Stimulated activated CD8-positive, alpha-beta memory T cell treated with anti-CD3 and anti-CD28 coated beads, Interleukin-7, amount 100 ng/mL, for 1 hour (primary cell): ENCODE measurements at places on chromosomes 6 and 20.

GRCh38 chr6:14757418-14757817 is 488.5 kb upstream of the JARID2 start:
- no peak for DNase-seq

DNA sequence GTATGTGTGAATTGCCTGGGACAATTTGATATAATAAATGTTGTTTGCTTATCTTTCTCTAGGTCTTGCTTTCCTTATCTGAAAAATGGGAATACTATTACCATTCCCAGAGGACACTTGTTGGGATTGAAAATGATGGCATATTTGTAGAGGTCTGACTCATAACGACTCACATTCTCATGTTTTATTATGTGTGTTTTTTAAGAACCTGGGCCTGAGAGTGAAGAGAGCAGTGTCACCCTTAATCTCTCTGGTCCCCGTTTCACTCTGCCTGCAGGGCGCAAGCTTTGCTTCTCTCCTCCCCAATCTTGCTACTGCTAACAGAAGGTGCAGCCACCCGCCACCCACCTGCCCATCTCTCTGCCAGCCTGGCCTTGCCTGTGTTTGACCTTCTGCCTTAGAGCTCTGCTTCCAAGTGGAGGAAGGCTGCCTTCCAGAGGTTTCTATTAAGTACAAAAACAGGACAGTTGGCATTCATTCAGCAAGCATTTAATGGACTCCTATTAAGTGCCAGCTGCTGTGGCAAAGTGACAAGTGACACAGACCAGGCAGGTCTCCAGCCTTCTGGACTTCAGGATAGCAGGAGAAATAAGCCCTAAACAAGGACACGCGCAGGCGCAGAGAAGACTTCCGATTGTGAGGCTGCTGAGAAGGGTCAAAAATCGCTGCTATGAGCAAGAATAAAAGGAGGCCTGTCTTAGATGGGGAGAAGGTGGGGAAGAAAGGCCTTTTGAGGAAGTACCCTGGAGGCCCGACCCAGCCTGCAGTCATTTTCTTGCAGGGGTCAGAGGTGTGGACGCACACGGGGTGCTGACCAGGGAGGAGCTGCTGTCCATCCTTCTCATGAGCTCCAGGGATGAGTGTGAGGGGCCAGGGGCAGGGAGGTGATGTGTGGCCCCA is 112.5 kb downstream of the JPH2 start:
- DNase-seq, result no peak

DNA sequence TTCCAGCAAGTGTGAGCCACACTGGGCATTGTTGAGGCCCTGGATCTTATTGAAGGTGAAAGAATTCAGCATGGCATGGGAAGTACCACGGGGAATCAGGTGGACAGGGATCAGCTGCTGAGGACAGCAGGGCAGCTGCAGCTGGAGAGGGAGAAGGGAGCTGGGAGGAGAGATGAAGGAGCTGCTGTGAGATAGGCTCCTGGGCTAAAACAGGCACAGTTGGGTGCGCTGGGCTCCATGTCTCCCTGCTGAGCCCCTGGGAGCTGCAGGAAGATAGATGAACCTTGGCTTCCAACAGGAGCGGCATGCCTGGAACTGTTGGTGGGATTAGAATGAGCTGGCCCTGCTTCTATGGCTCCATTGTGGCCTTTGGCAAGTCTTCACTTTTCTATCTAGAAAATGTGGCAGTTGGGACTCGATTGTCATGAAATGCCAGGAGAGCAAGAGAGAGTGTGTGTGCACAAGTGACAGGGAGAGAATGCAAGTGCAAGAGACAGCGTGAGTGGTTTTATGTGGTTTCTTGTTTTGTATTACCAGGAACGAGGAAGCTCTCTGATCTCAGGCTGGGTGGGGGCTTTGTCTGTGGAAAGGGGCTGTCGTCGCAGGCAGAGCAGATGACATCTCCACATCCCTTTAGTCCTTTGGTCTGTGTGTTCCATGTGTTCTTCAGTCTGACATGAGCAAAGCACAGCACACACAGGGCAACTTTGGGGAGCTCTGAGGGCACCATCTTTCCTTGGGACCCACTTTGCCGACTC is 20.4 kb downstream of the SNPH start:
- no peak for DNase-seq

DNA sequence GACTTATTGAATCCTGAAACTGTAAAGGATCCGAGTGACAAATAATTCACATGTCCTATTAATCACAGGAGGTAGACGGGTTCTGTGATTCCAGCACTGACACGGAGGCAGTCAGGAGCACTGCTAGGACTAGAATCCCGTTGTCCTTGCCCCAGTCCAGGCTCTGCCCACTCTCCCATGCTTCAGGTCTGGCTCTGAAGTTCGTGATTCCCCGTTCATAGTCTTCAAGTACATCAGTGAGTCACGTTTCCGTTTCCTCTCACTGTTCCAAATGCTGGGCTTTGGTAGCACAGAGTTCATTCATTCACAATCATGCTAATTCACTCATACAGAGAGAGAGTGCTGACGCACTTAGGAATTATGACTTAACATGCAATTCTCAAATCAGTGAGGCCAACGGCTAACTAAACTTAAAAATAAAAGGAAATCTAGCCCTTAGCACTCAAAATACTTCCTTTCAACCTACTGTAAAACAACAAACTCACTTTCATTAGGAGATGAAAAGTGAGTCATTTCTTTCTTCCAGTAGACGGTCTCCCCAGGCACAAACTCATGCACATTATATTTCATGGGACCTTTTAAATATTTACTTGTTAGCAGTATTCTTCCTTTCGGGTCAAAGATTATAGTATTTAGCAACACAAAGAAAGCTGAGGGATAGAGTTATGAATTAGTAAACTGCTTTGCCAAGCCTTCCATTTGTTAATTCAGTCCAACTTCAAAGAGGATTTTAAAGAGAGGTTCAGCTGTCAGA is 94.0 kb upstream of the NHSL1 start:
- DNase-seq, result no peak

DNA sequence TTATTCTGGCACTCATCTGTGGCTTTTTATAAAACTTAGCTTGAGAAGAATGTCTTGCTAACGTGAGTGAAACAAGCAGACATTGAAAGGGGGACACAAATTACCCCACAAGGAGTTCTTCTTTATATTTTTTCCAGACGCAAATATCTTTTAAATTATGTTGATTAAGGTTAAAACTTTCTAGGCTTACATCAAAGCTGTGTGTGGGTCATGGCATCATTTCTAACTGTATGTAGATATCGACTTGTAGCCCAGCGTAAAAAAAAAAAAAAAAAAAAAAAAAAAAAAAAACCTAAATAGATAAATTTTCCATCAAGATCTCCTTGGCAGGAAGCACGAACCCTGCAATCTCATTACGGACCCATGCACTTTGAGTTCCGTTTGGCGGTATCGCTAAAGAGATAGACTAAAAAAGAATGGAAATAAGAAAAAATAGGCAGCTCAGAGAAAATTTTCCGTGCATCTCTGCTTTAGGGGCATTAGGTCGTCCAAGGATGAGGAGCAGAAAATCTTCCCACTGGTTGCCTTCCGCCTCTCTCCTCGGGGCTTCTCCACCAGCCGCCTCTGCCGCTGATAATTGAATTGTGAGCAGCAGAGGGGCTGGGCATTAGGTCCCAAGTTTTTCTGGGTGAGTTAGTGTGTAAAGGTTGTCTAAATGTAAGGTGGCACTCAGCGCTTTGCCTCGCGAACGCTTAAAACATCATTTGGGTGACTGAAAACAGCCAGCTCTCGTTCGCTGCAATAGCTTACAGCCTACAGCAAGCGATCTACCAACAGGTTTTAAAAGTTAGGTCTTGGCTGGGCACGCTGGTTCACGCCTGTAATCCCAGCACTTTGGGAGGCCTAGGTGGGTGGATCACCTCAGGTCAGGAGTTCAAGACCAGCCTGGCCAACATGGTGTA is 194.0 kb downstream of the TRIM27 start:
- DNase-seq, result no peak

GRCh38 chr20:24164360-24164759 is 175.8 kb upstream of the GGTLC1 start:
- DNase-seq, result no peak

DNA sequence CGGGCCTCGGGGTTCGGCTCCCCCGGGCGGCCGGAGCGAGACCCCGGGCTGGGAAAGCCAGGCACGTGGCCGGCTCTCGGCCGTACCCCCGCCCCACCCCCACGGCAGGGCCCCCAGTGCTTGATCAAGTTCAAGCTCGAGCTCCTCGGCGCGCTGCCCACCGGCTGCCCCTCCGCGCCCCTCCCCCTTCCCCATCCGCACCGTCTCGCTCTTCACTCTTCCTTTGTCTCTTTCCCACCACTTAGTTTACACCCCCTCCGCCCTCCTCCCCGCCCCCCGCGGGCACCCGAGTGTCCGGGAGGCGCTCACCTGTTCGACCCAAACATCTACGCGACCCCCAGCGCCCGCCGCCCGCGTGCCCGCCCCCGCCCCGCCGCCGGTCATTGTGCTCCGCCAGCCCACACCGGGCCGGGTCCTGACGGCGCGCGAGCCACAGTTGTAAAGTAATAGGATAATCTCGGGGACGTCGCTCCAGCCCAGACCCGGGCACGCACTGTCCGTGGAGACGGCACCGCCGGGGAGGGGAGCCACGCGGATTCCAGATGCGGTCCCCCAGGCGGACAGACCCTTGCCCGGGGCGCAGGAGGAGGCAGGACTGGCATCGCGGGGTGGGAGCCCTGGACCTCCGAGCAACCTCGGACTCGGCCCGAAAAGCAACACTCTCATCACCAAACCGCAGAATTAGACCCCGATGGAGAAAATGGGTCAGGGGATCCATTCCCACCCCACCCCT is 100.7 kb downstream of the NOL4L start:
- no peak for DNase-seq

DNA sequence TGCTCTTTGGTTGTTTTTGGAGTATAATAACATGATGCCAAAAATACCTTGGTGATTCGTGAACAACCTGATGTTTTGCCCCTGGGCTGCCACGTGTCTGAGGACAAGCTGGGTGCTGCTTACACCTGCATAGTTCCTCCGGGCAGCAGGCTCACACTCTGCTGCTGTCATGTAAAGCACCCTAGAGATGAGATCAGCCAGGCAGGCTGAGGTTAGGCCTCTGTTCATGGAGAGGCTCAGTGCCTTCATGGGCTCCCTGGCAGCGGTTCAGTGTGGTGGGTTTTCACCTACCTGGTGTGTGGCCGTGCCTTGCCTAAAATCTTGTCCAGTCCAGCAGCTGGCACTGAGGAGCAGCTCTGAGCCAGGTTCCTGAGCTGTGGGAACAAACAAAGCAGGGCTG is 60.1 kb upstream of the TAGAP start:
- no peak for DNase-seq

GRCh38 chr6:131377112-131377705 is 195.8 kb upstream of the ARG1 start:
- DNase-seq, result no peak

DNA sequence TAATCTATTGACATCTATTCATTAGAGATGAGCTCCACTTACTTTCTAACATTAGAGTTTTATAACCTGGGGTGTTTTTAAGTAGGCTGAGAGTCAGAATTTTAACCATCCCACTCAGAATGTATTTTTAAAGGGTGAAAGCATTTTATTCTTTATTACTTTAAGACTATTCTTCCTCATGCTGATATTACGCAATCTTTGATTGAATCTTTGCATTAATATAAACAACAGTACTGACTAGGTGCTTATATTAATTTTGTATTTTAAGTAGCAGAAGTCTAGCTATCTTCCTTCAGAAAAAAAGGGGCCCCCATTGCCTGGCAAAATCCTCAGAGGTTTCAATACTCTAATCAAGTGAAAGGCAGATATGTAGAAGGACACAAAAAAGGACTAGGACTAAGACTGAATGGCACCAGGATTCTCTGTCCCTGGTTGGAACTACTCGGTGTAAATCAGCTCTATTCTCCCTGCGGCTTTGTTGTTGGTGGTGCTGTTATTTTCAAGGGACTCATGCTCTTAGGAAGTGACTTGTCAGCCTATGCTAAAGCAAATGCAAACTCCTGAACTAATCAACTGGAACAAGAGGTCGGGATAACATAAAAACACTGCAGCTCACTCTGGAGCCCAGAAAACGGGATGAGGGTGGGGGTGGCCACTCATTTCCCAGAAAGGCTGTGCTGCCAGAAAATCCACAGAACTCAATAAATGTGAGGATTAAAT is 1324.4 kb downstream of the GRIK2 start:
- no peak for DNase-seq

DNA sequence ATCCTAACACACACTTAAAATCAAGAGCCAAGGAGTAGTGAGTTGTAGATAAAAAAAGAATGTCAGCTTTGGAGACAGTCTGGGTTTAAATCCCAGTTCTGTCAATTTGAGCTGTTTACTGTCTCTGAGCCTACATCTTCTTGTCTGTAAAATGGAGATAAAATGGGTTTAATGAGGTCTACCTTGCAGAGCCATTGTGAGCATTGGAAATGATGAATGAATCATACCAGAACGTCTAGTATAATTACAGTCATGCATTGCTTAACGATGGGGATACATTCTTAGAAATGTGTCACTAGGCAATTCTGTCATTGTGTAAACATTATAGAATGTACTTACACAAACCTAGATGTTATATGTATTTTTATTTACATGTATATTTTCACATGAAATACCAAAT is 17.6 kb upstream of the SGK2 start:
- no peak for DNase-seq

DNA sequence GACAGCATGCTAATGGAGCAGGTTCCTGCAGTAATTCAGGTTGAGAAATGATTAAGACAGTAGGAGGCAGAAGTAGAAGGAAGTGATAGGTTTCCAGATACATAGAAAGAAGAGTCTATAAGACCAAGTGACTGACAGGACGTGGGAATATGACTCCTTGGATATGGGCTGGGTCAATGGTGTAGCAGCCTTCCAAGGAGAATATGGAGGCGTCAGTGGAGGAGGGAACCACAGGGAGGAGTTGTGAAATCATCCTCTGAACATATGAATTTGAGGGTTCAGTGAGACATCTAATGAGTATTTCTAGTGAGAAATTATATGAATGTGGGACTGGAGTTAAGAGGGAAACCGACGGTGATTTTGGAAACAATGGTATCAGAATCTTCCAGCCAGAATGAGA is 43.3 kb downstream of the NUDT3 start:
- no peak for DNase-seq

DNA sequence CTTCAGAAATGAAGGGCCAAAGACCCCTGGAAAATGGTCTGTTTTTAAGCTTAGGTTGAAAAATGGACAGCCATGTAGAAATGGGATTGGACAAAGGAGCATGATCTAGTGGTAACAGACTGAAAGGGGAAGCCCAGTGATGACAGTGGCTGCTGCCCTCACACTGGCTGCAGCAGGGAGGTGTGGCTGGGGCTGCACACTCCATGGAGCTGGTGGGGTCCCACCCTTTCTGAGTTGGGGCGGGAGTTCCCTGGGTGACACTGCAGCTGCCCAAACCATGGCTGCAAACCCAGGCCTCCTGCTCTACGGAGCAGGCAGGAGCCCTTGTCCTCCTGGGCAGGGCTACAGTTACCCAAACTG is 8.5 kb upstream of the PACSIN1 start:
- DNase-seq, result no peak

DNA sequence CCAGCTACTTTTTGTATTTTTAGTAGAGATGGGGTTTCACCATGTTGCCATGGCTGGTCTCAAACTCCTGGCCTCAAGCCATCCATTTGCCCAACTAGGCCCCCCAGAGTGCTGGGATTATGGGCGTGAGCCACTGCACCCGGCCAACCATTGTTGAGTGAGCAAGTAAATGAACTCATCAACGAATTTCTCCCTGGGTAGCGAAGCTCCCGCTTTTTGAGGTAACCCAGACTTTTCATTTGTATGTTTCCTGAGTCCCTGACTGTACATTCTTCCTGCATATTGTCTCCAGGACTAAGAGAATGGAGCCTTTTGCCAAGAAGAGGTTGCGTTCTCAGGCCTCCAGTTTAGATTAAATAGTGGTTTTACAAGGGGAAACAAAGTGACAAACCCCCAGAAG is 36.4 kb downstream of the RIPOR3 start:
- DNase-seq, result no peak
